Upper lobe of right lung (tissue), 1 donor: ENCODE measurements at places on chromosomes 5 and 9.

DNA sequence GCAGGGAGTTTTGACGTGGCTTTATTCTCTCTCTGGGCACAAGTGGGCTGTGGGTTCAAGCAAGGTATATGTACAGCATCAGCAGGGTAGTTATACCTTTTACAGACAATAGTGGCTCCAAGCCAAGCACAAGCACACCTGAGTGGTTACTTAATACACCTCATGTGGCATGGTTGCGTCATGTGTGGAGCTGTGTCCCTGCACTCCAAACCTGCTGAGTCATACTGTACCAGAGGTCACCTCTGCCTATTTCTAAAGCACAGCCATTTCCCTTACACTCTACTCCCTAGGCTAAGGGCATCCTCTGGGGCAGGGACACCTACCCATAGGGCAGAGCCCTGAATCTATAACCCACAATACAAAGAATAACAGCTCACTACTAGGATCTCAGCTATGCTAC is 147.3 kb downstream of the OSTF1 start:
- no peak for DNase-seq

DNA sequence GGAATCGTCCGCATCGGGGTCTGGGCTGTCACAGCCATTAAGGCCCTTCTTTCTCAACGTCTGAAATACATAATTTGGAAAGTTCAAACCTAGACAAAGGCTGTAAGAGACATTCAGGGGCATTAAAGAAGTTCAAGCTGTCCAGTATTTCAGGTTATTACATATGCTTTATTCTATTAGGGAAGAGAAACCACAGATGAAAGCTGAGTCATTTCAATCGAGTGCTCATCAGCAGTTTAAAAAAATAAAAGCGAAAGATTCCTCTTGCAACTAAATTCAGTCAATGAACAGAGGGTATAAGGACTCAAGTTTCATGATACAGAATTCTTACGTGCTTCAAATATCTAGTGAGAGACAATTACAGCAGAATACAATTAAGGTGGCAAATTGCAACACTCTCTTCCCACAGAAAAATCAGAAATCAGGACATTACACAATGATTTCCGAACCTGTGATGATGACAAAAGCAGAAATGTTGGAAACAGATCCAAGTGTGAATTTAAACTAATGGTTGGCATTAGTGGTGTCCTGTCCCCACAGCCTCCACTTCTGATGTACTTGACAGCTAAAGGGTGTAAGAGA is 121.6 kb downstream of the MEF2C start:
- no peak for DNase-seq

- no peak for DNase-seq
Measured at GRCh38 chr9:36911601-36912412, 122.3 kb downstream of the PAX5 start.

DNA sequence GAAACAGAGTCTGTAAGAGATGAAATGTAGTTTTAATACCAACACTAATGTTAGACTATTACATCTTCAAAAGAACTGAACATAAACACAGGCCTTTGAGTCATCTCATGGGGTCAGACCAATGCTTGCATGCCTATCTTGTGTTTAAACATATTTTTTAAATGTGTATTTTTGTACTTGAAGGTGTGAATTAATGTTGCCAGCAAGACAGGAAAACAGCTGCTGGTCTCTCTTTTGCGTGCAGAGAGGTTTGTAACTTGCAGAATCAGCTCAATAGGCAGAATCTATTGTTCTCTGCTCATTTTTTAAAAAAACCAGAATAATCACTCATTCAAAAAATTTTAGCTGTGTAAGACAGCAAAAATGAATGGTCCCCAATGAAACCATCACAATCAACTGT is 180.2 kb downstream of the ALDH1A1 start:
- no peak for DNase-seq

- no peak for DNase-seq
Measured at GRCh38 chr9:103942651-103943050, 151.5 kb upstream of the SMC2 start.

DNA sequence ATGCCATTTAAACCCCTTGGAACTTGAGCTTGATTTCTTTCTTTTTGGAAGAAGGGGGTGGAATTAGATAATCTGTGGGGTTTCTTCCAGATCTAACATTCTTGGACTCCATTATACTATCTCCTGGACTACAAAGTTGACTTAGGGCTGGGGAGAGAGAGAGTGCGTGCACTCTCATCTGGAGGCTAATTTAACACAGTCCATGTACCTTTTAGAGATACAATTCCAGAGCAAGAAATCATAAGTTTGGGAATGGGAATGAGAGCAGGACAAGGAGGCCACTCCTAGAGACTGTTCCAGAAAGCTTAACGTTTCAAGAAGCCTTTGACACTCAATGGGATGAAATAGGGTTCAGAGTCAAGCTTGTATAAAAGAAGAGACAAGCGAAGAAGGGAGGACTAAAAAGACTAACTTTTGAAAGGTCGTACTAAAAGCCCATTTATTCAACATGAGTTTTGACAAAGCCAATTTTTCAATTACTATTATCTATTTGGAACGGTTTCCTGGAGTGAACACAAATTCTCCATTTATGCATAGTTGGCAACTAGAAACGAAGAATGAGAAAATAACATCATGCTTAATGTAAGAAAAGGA is 83.4 kb downstream of the ACTL7B start:
- no peak for DNase-seq

GRCh38 chr5:181127907-181128626 is 2.9 kb downstream of the OR2V1 start:
- no peak for DNase-seq

DNA sequence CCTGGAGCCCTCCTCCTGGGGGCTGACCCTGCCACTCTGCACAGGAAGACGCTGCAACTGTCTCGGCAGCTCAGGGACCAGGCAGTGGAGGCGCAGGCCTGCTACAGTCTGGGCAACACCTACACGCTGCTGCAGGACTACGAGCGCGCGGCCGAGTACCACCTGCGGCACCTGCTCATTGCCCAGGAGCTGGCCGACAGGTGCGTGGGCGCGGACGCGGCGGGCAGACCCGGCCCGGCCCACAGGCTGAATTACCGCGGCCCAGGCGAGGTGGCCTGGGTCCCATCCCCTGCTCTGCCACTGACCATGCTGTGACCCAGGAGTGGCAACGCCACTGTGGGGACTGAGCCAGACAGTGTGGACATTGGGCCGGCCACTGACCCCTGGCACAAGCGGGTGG is 11.2 kb downstream of the GPSM1 start:
- no peak for DNase-seq

DNA sequence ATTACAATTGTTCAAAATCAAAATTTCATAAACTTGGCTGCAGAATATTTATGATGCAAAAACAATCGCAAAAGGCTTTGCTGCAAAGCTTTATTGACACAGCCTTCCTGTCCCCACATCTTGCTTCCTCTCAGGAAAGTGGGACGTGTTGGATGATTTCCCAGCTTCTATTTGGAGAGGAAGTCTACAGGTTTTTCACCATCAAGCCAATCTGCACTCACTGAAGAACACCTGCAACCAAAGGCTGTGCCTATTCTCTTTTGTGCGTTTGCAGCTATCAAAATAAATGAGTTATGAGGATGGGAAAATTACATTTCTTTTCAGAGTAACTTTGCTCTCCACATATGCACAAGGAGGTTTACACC is 214.4 kb downstream of the PLK2 start:
- no peak for DNase-seq

DNA sequence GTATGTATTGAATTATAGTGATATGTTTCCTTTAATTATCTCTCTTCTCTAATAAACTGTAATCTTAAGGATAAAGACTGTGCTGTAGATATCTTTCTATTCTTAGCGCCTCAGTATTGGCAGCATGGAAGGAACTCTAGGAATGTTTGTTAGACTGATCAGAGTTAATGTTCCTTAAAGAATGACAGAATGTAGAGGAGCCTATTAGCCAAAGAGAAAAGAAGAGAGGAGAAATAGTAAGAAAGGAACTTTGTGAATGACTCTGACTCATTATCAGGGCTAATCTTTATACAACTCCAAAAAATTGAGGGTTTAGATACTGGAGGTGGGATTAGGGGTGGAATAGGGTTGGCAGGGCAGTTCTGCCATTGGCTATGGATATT is 59.0 kb upstream of the NUDT12 start:
- DNase-seq = no peak

DNA sequence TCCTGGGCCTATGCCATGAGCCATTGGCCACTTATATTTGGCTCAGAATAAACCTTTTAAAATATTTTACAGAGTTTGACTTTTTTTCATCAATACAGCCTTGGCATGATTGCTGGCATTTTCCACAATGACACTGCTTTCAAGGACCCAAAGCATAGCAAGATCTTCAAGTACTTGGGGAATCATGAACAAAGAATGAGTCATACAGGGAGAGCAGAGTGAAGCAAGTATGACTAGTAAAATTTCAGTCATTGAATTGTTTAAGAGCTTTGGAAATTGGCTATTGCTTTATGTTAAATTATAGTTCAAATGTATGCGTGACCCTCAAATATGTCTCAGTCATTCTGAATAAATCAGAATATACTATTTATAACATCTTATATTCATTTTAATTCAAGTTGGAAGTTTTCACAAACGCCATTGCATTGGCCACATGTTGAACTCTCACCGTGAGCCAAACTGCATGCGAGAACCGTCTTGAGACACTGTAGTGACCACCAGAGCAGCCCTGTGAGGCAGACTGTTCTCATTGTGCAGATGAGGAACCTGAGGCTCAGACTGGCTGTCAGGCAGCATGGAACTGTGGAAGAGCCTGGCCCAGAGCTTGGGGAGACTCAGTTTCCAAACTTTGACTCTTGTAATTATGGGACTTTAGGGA is 52.9 kb downstream of the GDNF start:
- DNase-seq = no peak

GRCh38 chr5:68126886-68127285 is 88.7 kb upstream of the PIK3R1 start:
- DNase-seq = no peak

DNA sequence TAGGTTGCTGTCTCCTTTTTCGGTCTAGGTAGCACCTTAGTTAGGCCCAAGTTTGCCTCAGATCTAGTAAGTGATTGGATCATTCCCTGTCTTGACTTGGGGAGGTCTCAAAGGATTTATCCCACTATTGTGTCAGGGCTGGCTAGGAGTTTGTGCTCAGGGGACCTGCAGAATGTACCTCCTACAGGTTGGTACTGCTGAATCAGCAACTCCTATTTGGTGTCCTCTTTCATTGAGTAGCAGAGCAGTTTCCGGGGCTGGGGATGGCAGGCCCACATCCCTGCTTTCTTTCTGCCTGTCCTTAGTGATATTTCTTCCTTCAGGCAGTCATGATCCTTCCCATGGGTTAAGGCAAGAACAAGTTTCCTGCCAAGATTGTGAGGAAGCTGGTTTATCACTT is 192.9 kb upstream of the CCNH start:
- no peak for DNase-seq

- no peak for DNase-seq
Measured at GRCh38 chr5:75509956-75510355, 1.5 kb downstream of the CERT1 start.

- no peak for DNase-seq
Measured at GRCh38 chr5:78286290-78286689, 8.2 kb downstream of the AP3B1 start.

DNA sequence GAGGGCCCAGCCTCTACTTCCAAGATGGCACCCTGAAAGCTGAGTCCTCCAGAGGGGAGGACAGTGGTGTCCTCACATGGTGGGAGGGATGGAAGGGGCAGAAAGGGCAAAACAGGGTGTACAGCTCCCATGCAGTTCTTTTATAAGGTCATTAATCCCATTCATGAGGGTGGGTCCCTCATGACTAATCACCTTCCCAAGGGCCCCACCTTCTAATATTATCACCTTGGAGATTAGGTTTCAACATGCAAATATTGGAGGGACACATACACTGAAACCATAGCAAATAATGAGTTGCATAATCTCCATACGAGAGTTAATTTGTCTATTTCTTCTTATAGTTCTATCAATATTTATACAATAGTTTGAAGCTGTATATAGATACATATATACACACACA is 5.8 kb upstream of the ZBTB43 start:
- DNase-seq = peak; percentile 8

DNA sequence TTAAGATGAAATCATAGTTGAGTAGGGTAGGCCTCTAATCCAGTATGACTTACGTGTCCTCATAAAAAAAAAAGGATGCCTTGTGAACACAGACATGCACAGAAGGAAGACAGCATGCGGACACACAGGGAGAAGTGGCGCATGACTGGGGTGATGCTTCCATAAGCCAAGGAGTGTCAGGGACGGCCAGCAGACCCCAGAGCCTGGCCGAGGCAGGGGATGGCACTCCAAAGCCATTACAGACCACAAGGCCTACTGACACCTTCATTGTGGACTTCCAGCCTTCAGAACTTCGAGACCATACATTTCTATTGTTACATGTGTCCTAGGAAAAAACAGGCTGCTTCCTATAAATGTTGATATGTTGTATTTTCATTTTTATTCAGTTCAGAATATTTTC is 19.9 kb downstream of the EHMT1 start:
- peak; percentile 22 for DNase-seq
